ENCODE measurements at places on chromosomes 7 and 10.

- no peak for DNase-seq
These were observed 188.4 kb downstream of the SEM1 start for GRCh38 chr7:96521068-96521894.

DNA sequence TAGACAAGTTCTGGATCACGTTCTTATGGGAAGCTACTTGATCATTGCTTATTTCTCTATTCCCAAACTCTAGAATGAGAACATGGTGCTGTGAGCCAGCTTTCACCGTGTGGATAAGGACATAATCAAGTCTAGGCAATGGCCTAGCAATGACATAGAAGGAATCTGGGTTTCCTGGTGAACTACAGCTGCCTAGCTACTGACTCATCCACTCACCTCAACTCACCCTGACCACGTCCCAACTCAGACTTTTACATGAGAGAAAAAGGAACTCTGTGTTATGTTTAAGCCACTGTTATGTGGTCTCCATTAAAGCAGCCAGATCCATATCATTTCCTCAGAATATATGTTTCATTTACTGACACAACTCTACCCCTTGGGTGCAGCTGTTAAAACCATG is 18.8 kb upstream of the MET start:
- no peak for DNase-seq

- no peak for DNase-seq
These were observed 48.8 kb downstream of the PLPP4 start for GRCh38 chr10:120505866-120506265.

GRCh38 chr10:16866541-16867275 is 49.5 kb upstream of the RSU1 start:
- no peak for DNase-seq

GRCh38 chr7:30433082-30433481 is 45.5 kb downstream of the NOD1 start:
- DNase-seq: no peak

DNA sequence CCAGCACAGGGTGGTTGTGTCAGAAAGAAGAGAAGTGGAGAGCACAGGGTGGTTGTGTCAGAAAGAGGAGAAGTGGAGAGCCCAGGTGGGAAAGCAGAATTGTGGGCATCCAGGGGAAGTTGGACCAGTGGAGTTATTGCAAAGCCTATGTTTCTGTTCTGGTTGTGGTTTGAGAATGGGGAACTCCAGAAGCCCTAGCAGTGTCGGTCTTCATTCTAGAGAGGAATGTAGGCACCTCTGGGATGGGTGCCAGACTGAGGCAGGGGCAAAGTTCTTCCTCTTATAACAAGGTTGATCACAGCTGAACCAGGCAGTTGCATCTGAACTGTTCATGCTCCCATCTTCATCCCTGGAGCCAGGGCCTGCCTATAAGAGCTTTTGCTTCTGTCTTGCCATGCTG is 954 bp downstream of the FSCN3 start:
- DNase-seq: no peak

DNA sequence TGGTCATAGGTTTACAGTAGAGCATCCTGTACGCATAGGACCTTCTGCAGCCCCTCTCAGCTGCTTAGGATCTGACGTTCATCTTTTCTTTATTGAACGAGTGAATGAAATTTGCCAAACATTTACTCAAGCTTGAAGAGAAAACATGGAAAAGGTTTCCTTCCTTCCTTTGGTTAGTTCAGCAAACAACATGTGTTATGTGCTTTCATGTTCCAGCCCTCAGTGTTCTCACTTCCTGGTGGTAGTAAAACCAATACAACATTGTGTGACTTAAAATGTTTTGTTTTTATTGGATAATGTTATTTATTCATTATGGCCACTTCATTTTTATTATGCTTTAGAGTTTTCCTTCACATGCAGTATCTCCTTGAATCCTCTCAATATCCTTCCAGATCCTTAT is 1.4 kb upstream of the CDCA7L start:
- no peak for DNase-seq

- no peak for DNase-seq
These were observed 128.5 kb downstream of the SND1 start for GRCh38 chr7:127780489-127780888.

DNA sequence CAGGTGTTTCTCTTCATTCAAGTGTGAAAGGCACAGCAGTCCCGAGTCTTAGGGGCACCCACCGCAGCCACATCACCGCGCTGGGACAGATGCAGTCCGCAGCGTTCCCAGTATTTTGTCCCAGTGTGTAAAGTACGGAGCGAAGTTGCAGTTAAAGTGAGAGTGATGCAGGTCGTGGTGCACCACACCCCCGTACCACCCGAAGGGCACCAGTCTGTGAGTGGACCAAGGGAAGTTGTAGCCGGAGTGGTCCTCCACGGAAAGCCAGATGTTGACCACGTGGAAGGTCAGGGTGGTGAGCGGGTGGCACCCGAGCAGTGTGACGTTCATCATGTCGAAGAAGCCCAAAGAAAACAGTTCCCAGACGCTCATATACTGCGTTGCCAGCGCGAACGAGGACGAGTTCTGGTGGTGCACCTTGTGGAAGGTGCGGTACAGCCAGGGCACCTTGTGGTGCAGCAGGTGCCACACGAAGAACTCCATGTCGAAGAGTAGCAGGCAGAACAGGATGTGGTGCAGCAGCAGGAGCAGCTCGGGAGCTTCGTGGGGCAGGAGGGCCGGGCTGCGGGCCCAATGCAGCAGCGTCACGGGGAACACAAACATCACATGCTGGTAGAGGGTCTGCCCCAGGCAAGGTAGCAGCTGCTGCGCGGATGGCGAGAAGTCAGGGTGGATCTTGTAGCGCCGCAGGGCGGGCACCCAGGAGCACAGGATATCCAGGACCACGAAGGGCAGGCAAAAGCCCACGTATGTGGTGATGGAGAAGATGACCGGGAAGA is 526 bp downstream of the CH25H start:
- DNase-seq: no peak

DNA sequence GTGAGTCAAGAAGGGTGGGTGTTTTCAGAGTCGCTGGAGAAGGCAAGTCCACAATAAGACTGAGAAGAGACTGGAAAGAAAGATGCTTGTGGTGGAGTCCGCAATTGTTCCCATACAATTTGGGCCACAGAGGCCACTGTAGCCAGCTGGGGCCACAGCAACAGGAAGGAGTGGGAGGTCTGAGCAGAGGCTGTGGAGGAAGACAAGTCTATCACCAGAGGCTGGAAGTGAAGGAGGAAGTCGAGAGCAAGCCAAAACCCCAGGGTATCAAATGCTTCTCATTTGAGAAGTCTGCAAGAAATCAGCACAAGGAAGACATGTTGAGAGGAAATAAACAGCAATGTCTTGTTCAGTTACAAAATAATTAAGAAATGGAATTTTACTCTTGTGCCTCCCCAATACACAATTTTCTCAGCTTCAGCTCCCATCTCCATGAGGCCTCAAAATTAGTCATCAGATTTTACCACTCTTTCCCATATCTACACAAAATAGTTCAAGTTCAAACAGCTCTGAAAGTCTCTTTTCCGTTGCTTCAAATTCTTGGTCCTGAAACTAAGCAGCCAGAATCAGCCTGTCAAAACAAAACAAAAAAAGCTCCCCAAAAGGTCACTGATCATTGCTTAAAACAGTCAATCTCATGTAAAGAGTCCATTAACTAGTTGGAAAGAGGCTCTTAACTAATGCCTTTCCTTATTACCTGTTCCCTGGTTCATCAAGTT is 31.6 kb downstream of the SLC16A12 start:
- no peak for DNase-seq

GRCh38 chr10:91879515-91880170 is 29.6 kb downstream of the FGFBP3 start:
- no peak for DNase-seq

GRCh38 chr7:113918946-113919345 is at the start of gene PPP1R3A:
PPP1R3A (minus strand) TSS chr7:113919009; CDS start chr7:113918996, 13 bp downstream.
- no peak for DNase-seq

DNA sequence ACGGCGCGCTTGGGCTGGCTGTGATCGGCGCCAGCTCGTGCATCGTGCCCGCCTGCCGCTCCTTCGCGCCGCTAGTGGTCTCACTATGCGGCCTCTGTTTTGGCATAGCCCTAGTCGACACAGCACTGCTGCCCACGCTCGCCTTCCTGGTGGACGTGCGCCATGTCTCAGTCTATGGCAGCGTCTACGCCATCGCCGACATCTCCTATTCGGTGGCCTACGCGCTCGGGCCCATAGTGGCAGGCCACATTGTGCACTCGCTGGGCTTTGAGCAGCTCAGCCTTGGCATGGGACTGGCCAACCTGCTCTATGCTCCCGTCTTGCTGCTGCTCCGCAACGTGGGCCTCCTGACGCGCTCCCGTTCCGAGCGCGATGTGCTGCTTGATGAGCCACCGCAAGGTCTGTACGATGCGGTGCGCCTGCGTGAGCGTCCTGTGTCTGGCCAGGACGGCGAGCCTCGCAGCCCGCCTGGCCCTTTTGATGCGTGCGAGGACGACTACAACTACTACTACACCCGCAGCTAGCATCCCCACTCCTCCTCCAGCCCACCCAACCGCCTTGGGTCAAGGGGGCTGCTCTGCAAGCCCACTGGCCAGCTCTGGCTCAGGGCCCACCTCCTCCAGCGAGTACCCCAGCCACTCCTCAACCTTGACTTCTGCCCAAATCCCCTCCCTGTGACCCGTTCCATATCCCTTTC is 1.9 kb downstream of the SLC18A3 start:
- DNase-seq: no peak

GRCh38 chr7:47580811-47581331 is 1.0 kb downstream of the TNS3 start:
- no peak for DNase-seq

GRCh38 chr10:35495521-35496119 is 109.5 kb upstream of the GJD4 start:
- no peak for DNase-seq

DNA sequence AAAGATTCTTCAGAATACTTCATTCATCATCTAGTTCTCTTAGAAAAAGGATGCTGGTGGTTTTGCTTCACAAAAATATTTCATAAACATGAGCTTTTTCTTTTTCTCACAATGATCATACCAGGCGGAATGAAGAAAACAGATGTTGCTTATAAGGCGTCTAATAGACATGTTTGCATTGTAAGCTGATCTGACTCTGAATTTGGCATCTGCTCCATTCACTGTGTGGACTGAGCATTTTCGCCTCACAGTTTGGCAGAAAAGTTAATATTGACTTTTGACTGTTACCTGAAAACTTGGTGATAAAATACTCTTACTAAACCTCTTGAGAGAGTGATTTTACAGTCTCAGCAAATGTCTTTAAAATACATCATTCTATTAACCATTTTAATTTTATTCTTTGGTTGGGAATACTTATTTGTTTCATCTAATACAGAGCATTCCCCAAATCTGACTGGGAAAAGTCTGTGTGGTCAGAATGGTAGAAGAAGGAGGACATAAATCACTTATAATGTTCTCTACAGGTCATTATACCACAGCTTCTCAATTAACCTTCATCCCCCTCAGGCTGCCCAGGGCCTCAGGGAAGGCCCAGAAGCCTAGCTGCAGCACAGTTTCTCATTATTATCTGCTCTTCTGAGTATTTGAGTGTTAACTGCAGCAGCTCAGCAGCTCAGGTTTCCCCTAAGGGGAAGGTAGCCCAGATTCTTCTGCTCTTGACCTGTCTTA is 121.6 kb upstream of the KAT6B start:
- DNase-seq: no peak

- peak; percentile 24 for DNase-seq
These were observed 61.6 kb downstream of the GRK5 start for GRCh38 chr10:119268871-119269506.

DNA sequence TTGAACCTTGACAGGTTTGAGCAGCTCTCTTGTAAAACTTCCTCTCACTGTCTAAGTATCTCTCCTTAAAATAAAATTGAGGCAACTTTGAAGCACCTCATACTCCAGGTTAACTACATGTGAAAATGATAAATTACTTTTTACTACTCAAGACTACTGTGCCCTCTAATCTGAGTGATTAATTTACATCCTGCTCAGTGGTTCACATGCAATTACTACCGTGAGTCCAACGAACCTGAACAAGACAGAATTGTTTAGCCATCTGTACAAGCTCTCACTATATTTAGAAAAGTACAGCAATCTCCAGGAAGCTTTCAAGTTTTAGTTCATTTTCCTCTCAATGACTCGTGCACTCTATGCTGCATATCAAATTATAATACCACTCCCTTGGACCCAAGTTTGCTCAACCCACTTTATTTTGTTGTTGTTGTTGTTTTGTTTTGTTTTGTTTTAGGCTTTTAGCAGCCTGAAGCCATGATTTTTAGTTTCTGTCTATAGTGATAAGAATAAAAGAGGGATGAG is 21.2 kb downstream of the PDE1C start:
- DNase-seq: no peak

DNA sequence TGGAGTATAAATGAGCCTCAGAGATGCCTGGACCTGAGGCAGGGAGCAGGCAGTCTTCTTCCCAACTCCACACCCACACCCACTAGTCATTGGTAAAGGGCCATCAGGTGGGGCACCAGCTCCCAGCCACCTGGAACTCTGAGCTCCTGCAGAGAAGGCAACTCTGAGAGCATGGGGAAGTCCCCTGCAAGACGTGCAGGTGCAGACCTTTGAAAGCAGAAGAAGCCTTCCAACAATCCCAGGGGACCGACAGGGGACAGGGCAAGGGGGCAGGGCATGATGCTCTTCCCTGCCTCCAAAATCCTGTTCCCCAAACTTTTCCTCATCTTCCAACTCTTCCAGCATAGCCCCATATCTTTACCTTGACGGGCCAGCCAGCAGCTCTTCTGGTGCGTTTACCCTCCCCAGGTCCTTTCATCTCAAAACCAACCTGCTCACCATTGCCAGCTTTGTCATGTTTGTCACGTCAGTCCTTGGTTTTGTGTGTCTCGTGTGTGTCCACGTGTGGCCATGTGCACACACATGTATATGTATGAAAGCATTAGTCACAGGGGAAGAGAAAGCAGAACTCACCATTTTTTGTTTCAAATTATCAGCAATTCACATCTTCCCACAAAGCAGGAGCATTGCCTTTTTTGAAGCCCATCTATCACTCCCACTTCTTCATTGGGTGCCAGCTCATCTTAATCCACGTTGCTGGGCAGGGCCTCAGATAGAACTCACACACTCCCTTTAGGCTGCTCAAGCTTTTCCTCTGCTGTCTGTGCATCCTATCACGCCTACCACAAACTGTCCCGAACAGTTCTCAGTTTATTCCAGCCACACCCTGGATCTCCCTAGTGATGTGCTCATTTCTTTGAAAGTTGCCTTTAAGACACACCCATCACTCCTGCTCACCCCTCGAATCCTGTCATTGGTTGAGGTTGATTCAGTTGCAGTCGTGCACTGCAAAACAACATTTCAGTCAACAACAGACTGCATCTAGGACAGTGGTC is 41.0 kb upstream of the AMPH start:
- no peak for DNase-seq

All from stimulated activated CD8-positive, alpha-beta memory T cell treated with anti-CD3 and anti-CD28 coated beads, Interleukin-15, amount 100 ng/mL, for 48 hours (primary cell).